ENCODE measurements at places on chromosomes 16 and 17.
A peak's percentile ranks its signal among the peaks of the same experiment; 100 is the strongest.

GRCh38 chr16:48611329-48612137 lies 1.6 kb upstream of the N4BP1 start:
- no peak for DNase-seq

GRCh38 chr17:50206604-50207293 lies 5.3 kb upstream of the COL1A1 start:
- DNase-seq = peak; percentile 77

DNA sequence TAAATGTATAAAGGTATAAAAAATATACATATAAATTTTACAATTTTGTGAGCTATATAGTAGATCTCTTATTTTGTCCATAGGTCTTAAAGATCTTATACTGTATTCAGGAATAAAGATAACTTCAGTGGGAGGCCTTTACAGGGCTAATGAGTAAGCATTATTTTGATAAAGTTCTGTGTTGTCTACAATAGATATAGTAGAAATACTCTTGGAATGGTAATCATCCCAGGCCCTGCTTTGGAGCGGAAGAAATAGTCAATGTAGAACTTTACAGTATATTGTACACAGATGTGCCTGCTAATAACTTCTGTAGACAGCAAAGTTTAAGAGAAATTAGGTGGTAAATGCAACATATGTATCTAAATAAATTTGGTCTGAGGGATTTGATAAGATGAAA lies 42.6 kb downstream of the TENT4B start:
- DNase-seq = no peak

- no peak for DNase-seq
Observed at GRCh38 chr17:49349541-49349940, 12.5 kb downstream of the ZNF652 start.

DNA sequence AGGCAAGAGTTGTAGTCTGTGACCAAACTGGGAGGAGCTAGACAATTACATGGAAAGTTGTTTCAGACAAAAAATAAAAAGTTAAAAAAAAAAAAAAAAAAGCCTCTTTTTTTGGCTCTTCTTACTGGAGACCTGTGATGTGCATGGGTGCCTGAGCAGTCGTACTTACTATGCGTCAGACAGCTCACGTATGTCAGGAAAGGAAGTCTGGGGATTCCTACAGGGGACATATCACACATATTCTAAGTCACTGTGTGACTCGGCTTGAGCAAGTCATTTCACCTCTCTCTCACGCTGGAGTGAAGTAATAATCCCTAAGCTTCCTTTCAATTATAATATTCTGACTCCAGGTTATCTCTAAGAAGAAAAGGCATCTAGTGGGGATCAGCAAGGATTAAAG lies 6.0 kb downstream of the SLFN14 start:
- no peak for DNase-seq

DNA sequence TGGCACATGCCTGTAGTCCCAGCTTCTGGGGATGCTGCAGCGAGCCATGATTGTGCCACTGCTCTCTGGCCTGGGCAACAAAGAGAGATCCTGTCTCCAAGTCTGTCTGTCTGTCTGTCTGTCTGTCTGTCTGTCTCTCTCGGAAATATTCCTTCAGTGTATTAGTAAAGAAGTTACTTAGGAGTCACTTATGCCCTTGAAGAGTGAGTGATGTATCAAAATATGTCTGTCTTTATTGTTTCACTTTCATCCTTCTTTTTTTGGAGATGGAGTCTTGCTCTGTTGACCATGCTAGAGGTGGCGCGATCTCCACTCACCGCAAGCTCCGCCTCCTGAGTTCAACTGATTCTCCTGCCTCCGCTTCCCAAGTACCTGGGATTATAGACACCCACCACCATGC lies 410.5 kb downstream of the WWOX start:
- DNase-seq = no peak

- DNase-seq = no peak
Observed at GRCh38 chr17:50157891-50158290, 7.4 kb upstream of the PPP1R9B start.

- no peak for DNase-seq
Observed at GRCh38 chr16:81550432-81550808, 105.8 kb downstream of the CMIP start.

GRCh38 chr17:59470624-59471297 lies 94.6 kb upstream of the DHX40 start:
- DNase-seq = no peak

DNA sequence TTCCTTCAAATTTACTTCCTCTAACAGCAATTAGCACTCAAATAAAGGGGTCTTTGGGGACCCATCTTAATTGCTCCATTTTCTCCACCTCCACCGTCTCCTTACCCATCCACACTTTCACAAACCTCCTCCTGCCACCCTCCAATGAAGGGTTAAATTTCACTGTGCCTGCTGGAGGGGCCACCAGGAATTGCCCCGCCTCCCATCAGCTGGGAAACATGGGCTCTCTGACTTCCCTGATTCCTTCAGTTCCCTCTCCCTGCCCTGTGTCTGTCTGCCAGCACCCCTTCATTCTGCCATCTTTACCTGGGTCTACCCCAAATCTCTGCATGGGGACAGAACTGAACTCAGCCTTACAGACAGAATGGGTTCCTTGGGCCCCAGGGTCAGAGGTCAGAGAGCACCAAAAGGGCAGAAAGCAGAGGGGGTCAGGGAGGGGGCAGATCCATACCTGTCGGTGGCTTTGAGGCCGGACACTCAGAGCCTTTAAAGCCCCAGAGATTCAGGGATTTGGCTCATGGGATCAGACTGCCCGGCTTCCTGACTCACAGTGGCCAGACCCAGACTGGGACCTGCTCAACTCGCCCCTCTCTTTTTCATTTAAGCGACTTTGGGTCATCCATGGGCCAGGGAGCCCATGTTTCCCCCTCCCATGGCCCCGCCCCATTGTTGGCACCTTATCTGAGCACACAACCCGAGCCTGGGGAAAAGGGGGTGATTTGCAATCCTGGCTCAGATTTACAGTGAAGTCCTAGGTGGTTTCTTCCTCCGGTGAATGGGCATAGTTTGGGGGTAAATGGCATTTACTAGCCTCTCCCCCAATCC lies 17.6 kb upstream of the SP2 start:
- peak; percentile 37 for DNase-seq

- peak; percentile 93 for DNase-seq
Observed at GRCh38 chr16:74695450-74696422, 4.9 kb downstream of the MLKL start.

- DNase-seq = no peak
Observed at GRCh38 chr16:82005027-82005830, 6.0 kb downstream of the SDR42E1 start.

GRCh38 chr17:80877729-80878303 lies 113.8 kb upstream of the CHMP6 start:
- no peak for DNase-seq

Measured in GM03348 (cell line).